ENCODE measurements at places on chromosomes 7 and 10. TPM values are rescaled to one million over a fixed set of nuclear protein-coding genes. Genes with fewer than 3 reads are reported as not detected.

- no peak for DNase-seq
Measured at GRCh38 chr7:1302936-1303335, 70.3 kb downstream of the UNCX start.

DNA sequence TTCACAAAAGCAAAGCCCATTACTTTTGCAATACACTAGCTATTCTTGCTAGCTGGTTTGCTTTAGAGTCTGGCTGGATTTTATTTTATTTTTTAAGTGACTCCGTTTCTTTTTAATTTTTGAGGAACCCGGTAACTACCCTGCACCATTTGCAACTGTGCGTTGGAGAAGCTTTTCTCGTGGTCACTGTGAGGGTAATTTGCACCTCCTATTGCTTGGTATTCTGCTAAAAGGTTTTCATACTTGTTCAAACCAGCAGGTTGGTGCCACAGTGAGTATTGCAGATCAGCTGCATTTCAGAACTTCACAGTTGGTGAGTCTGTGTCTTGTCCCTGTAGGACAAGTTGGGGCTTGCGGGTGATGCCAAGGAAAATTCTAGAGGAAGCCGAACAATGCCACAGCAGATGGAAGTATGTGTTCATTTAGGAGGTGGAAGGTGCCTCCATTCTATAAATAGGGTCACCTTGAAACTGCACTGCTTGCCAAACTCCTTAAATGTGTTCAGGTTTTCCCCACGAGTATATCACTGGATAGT lies 3.9 kb upstream of the NMT2 start:
- DNase-seq, result no peak

DNA sequence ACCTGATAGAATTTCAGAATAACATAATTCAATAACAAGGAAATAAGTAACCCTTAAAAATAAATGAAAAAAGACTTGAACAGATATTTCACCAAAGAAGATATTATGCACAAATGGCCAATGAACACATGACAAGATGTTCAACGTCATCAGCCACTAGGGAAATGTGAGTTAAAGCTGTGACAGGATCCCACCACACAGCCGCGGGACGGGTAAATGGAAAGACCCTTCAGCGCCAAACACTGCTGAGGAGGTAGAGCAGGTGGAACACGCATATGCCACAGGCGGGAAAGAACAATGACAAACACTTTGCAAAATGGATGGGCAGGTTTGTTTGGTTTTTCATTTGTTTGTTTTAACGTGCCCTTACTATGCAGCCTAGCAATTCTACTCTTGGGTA lies 86.1 kb upstream of the RNF32 start:
- no peak for DNase-seq

DNA sequence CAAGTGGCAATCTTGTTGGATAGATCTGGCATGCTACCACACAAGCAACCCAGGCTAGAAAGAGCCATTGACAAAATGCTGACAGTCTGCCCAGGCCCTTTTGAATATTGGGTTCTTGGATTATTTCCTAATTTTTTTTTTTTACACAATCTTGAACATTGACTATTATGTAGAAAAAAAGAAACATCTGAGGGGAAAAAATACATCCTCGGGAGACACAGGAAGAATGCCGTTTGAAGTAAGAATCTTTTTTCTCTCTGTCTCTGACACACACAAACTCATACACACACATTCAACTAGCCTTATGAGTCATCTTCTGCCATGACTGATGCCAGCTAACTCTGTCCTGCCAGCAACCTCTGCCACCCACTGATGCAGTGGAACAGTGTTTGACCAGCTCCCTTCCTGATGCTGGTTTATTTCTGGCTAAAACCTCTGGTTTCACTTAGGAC lies 47.2 kb downstream of the SORBS1 start:
- no peak for DNase-seq

- no peak for DNase-seq
Measured at GRCh38 chr7:147759327-147759943, 831.1 kb upstream of the C7orf33 start.

DNA sequence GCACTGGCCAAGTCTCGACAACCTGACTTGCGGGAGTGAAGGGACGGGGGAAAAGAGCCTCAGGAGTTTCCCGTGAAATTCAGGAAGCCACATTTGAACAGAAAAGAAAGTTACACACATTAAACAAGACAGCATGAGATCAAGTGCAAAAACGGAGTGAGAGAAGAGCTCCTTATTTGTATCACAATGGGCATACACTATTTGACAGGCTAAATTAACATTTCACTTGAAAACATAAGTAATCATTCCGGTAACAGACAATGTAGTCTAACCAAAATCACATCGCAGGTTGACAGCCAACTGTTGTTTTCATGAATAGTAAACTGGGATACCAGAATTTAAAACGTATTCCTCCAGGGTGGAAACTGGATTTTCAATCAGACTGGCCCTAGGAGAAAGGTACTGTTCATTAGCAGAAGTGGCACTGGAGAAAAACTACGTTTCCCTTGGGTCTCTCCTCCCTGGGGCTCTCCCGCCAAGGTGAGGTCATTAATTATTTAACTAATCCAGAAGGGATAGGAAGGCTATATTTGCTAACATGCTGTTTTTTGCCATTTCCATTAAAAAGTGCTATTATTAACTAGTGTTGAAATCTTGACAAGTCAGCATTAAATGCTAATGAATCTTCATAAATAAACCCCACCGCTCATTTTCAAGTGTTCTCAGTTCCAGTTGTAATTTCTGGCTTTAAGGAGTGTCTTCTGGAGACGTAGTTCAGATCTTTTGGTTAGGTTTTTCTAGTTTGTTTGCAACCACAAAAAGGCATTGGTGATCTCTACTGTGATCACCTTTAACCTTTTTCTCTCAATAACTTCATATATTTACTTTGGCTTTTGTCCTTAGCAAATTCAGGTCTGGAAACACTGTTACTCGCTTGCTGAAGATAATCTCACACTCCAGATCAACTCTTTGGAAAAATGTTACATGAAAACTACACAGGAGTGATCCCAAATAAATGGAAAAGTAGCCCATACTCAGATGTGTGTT lies 25.1 kb downstream of the RHEB start:
- DNase-seq, result no peak

DNA sequence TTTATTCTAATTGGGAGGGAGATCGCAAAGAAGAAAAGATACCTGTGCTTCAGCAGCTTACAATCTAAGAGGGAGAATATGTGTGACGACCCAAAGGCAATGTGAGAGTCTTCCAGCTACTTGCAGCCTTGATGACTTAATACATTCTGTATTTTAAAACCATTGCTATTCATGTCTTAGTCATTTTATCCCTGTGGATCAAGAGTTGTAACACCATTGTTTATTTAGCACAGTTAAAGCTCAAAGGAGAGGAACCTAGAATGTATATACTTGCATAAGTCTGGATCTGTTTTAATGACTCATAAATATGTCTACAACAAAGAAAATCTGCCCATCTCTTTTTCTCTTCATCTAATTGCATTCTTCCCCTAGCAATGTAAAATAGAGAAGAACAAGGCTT lies 117.9 kb upstream of the DLX6 start:
- DNase-seq, result no peak

GRCh38 chr10:132174237-132174636 lies 12.5 kb upstream of the DPYSL4 start:
- DNase-seq, result no peak

DNA sequence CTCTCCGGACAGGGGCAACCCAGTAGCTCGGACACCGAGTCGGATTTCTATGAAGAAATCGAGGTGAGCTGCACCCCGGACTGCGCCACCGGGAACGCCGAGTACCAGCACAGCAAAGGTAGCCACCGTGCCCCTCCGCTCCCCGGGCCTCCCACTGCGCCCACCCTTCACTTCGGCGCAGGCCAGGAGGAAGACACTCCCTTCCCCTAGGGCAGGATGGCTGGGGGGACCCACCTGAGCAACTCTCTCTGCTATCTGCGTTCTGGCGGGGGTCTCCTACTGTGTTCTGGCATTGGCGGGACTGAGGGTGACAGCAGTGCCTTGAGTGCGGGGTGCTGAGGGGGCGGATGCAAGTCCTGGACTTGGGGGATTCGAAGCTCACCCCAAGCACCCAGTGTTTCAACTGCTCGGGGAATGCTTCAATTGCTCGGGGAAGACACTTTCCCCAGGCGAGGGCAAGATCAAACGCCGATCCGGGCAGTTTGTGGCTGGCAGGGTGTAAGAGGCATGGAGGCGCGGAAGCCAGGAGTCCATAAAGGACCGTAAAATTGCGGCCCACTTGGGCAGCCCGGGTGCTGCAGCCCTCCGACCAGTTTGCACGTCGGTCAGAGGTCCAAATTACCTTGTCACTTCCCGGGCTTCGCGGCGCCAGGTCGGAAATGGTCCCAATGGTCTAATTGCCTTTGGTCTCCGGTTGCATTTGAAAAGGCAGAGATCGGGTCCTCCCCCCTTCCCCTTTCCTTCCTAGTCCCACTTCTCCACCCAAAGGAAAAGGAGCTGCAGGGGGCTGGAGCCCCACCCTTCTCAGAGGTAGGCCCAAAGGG lies 950 bp downstream of the EVX1 start:
- DNase-seq, result no peak

DNA sequence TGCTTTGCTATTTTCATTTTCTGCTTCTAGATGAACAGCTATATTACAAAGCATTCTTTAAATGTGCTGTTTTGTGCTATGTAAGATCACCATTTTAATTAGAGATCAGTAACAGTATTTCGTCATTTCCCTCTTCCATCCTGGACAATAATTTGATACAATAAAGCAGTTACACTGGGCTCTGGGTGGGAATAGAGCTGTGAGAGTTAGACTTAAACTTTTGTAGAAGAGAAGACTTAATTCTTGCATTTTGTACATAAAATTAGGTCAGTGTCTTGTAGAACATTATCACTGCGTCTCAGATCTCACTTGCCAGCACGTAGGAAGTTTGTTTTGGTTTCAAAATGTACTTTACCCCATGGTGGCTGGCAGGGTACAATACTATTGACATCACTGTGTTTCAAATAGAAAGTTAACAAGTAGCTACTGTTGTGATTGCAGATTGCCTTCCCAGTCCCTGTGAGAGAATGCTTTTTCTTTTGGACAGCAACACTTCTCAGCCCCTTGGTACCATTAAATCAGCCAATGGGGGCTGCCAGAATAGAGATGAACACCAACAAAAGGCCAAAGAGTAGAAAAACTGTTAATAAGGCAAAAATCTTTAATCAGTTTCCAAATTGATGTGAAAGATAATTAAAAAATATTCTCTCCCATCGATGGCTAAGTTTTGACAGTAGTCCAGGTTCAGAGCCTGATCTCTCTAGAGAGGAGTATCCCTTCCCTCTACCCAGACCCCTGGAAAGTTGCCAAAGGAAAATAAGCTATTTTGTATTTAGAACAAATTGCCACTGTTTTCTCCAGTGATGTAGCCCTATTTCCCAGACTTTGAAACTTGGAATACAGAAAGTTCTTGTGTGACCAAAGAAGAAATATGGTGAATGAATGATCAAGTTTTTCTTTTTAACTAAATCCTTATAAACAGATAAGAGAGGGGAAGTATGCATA lies 35.1 kb downstream of the SMNDC1 start:
- DNase-seq, result no peak

DNA sequence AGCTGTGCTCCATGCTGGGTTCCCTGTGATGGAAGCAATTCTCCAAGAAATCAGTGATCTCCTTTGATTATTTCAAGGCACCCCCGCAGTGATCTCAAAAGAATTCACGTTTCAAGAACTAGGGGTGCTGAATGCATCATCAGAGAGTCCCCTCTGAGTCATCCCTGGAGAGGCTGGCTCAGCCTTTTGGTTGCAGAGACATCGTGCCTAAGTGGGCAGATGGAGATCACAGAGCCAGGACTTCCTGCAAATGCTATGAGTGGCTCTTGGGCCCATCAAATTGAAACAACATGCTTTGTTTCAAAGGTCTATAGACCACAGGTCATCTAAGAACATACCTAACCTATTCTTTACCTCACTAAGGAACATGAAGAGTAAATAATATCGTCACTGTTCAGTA lies 41.5 kb upstream of the PLEKHA1 start:
- no peak for DNase-seq

GRCh38 chr7:114885836-114886235 lies 36.1 kb upstream of the MDFIC start:
- no peak for DNase-seq

- no peak for DNase-seq
Measured at GRCh38 chr10:16905320-16905719, 88.1 kb upstream of the RSU1 start.

- no peak for DNase-seq
Measured at GRCh38 chr7:75559355-75559975, 67.3 kb downstream of the SPDYE5 start.

DNA sequence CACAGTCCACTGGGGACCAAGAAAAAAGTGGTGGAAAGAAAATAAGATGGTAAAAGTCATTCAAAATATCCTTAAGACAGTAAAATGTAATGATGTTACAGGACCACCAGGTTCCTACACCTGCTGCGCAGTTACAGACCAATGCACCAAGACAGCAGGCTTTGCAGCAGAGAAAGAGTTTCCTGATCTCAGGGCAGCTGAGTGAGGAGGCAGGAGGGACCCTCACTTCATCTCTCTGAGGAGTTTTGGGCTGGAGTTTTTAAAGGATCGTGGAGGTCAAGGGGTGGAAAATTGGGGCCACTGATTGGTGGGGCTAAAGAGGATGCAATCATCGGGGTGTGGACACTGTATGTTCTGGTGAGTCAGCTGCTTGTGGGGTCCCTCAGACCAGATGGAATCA lies 100.0 kb downstream of the BMS1 start:
- DNase-seq, result no peak

GRCh38 chr10:44966816-44967509 lies 7.4 kb downstream of the RASSF4 start:
- no peak for DNase-seq

- DNase-seq, result no peak
Measured at GRCh38 chr7:36262309-36263094, 109.4 kb downstream of the EEPD1 start.

GRCh38 chr7:106779877-106780276 lies 85.2 kb upstream of the PIK3CG start:
- no peak for DNase-seq

DNA sequence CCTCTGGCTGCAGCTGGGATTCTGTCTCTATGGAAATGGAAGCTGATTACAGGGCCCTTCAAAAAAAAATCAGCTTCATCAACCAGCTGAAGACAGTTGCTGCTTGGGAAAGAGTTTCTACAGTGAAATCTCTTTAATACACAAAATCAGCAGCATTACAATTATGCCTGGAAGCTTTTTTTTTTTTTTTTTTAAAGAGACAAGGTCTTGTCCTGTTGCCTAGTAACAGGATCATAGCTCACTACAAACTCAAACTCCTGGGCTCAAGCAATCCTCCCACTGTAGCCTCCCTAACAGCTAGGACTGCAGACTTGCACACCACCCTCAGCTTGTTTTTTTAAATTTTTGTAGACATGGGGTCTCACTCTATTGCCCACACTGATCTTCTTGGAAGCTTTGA lies 94.5 kb downstream of the OR13A1 start:
- no peak for DNase-seq

- DNase-seq, result no peak
Measured at GRCh38 chr10:3484306-3485056, 300.5 kb downstream of the KLF6 start.

- no peak for DNase-seq
Measured at GRCh38 chr10:31599626-31600504, 280.8 kb downstream of the ZEB1 start.

Gene CHN2
- total RNA-seq, result 3.6 TPM

Gene GIMAP7
- not detected for total RNA-seq

Gene CREM
- 240 TPM for total RNA-seq

Gene TAS2R5
- total RNA-seq, result 0.50 TPM

Gene PRKRIP1
- 14.6 TPM for total RNA-seq

Gene PRKAG2
- 22.1 TPM for total RNA-seq

Gene HKDC1
- 7.6 TPM for total RNA-seq

Gene DENND2A
- 0.09 TPM for total RNA-seq

Gene NODAL
- total RNA-seq, result not detected

Gene OR2A42
- not detected for total RNA-seq

Gene CALHM1
- not detected for total RNA-seq

Gene PAPSS2
- total RNA-seq, result 209 TPM
